ENCODE measurements at places on chromosomes 11 and 22.

DNA sequence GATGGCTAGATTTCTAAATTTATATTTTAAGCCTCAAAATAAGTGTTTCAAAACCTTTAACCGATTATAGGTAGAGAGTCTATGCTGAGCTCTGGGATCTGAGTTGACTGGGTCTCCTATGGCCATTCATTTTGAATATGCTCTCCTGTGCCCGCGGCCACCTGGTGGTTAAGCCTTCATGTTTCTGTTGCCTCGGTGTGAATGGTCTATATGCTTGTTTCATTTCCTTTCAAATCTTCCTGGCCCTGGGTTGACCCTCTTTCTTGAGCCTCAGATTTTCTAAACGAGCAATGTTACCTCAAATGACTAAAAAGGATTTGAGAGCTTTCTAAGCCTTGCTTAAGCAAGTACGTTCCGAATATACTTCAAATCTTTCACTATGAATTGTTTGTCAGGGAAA lies 789.4 kb upstream of the KIRREL3 start:
- no peak for DNase-seq

DNA sequence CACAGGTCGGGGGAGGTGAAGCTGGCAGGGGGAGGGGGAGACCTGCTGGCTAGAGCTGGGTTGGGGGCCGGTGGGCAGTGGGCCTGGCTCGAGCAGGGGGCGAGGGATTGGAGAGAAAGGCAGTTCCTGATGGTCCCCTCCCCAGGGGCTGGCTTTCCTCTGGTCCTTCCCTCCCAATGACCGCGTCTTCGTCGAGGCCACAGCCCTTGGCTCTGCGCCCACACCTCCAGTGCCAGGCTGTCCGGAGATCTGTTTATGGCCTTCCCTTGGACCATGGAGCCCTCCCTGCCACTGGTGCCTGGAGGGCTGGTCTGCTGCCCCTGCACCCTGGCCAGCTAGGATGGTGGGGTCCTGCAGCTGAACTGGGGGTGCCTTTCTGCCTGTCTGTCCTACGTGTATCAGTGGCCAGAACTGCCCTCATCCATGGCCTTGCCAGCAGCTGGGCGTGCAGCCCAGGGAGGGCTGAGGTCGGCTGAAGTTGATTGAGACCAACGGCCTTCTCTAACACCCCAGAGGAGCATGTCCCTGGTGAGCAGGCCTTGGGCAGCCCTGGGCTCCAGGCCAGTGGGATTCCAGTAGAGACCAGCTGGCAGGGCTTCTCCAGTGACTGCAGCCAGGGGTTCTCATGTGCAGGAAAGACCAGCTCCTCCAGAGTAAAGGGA lies 12.3 kb downstream of the TANGO2 start:
- no peak for DNase-seq

DNA sequence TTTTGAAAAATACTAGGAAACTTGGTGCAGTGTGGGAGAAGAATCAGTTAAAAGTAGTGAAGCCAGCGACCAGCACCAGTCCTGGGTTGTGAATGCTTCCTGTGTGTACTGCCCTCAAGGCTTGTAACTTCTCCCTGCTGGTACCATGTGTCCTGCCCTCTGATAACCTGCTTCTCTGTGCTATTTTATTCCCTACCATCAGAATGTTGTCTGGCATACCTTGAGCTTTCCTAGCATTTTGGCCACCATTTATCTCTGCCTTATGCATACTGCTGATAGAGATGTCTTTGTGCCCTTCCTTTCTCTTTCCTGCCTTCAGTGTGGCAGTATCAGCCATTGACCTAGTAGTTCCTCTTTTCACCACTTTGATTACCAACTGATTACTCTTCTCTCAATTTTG lies 2.0 kb downstream of the GTF2H1 start:
- no peak for DNase-seq

DNA sequence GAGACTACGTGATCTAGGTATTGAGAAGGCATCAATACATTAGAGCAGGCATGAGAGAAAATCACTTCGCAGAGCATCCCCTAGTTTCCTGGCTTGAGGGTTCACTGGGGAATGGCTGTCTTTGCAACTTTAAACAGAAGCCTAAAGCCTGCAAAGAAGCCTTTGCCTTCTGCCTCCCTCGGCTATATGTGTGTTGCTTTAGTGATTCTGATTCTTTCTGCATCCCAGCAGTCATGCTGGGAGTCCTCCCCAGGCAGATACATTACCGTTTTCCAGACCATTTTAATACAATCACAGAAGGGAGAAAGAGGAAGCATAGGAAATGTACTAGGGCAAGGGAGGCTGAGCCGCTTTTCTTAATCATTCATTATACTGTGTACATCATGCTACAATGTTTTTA lies 773.2 kb upstream of the LRRC4C start:
- DNase-seq: no peak

GRCh38 chr11:125662689-125663088 lies 18.0 kb downstream of the ACRV1 start:
- no peak for DNase-seq

DNA sequence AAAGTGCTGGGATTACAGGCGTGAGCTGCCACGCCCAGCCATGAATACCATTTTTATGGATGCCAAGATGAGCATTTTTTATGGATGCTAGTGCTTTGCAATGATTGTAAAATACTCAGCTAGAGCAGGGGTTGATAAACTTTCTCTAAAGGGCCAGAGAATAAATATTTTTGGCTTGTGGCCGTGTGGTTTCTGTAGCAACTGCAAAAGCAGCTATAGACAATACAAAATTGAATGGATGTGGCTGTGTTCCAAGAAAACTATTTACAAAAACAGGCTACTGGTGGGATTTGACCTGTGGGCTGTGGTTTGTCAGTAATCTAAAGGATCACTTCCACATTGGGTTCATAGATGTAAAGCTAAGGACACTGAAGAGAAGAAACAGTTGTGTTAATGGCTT lies 56.0 kb downstream of the COMMD9 start:
- DNase-seq: no peak

DNA sequence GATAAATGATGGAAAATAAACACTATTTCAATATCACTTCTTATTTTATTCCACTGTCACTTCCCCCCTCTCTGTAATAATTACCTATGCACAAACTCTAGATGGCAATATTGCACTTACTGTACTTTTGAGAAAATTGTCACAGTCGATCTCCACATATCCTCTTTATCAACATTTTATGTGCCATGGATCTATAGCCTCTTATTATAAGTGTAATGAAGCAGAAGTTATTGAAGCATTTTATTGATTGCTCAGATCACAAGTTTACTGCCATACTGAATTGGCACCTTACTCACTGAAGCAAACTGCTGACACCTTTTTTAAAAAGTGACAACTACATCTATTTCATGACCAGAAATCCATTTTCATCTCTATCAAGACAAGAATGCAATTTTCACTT lies 133.4 kb downstream of the DCDC1 start:
- no peak for DNase-seq

DNA sequence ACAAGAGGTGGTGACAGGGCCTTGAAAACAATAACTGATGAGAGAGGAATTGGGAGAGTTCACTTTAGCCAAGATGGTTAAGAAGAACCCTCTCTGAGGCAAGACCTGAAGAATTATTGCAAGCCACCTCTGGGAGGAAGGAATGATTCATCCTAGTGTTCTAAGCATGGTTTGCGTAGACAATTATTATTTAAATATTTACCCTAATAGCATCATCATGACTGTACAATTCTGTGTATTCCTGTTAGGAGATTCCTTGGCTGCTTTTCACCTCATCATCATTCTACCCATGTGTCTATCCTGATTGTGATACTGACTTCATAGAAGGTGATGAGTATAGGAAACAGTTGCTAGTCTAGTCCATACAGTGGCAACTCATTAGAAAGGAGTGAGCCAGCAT lies 264.4 kb downstream of the DDX10 start:
- no peak for DNase-seq
